ENCODE measurements at places on chromosomes 12 and 14.

DNA sequence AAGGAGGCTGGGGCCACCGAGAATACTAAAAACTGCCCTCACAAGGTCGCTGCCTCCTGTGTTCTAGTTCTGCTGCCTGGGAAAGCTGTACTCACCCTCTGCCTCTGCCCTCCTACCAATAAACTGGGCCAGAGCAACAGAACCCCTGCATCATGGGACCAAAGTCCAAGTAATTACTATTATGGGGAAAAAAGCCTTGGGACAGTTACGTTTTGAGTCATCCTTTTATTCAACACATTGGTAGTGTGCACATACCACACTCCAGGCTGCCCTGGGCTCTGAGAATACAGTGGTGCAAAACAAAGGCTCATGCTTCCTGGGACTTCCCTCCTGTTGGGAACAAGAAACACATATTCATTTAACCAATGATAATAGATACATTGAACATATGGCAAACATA is 49.0 kb downstream of the CACNA1C start:
- DNase-seq = no peak

DNA sequence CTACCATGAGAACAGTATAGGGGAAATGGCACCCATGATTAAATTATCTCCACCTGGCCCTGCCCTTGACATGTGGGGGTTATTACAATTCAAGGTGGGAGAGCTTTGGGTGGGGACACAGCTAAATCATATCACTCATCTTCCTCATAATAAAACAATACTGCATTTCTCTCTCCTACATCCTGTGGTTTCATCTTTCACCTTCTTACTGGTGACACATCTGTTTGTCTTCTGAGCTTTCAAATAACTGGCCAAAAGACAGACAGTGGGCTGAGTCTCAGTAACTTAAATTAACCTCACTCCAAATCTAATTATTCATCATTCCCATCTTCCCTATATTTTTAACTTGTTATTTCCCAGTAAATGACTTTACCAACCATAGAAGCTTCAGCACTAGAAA is 729.7 kb upstream of the USP15 start:
- DNase-seq = no peak

- no peak for DNase-seq
These were observed 456.6 kb downstream of the VRK1 start for GRCh38 chr14:97253756-97254155.

GRCh38 chr12:95017482-95017881 is 14.0 kb upstream of the NDUFA12 start:
- DNase-seq = no peak

DNA sequence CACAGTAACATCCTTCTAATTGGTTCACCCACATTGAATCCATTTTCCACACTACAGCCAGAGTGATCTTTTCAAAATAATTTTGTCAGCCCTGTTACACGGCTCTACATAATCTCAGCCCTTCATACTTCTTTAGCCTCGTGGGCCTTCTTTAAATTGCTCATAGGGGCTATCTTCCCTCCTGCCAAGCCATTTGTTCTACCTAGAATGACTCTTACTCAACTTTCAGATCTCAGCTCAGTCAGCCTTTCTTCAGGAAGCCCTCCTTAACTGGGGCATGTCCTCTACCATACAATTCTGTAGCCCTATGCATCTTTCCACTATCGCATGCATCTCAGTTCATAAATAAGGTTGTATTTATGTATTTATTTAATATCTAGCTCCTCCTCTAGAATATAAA is 39.7 kb downstream of the CEP128 start:
- no peak for DNase-seq

Measured in NCI-H2171 treated with DMSO at 0.1 percent for 48 hours (cell line).